ENCODE measurements at places on chromosomes 6 and 20.

- DNase-seq, result no peak
These were observed 17.0 kb upstream of the TOP1 start for GRCh38 chr20:41011551-41012067.

- DNase-seq, result peak; percentile 34
These were observed 1.0 kb downstream of the NAPB start for GRCh38 chr20:23419995-23420901.

DNA sequence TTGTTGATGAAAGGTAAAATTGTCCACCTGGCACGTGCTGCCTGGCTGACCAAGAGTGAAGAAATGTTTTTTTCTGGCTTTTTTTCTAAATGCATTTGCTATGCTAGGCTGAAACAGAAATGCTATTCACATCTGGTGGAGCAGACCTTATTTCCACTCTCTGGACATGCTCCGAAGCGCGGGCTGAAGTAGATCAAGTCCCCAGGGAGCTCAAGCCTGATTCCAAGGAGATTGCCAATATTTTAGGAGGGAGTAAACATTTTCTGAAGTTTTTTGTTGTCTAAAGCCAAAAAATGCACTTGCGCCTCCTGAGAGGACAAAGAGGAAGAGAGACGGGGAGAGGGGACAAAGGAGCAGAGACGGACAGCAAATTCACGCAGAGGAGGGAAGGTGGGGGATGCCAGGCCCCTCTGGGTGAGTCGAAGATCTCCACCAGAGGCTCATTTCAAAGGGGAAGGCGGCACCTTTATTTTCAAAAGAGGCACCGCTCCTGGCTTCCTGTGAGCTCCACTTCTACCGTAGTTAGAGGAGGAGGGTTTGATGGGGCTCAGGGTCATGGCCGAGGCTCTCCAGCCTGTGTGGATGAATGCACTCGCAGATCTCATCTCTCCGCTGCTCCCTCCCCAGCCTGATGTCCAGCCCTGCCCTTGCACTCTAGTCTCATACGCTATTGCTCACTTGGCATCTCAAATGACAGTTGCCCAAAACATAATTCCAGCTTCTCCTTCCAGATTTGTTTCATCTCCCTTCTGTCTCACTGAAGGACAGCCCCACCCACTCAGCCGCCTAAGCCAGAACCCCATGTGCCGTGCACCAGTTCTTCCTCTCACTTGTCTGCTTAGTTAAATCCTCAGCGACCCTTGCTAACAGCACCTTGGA is 23.1 kb upstream of the SMOC2 start:
- DNase-seq, result no peak

DNA sequence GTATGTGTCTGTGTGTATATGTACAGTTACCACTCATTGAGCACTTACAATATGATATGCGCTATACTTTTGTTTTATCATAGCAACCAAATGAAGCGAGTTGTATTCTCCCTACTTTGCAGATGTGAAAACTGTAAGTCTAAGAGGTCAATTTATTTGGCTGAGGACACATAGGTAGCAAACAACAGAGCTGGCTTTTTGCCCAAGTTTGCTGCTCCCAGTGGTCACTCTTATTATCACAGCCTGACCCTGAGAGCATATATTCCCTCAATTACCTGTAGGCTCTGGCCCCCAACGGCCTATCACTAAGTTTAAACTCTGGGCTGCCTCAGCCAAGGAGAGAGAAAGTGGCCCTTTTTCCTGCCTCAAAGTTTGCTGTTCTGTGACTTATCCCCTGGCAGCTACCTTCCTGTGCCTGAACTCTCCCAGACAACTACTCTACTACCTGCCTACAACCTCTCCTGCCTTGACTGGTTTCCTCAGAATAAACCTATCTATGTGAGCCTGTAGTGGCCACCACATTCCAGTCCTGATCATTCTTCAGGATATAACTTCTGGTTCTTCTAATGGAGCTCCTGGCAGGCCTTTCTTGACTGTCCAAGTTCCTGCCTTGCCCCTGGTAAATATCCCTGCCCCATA is 221.8 kb downstream of the FRK start:
- peak; percentile 0 for DNase-seq

- no peak for DNase-seq
These were observed 26.5 kb downstream of the HIVEP2 start for GRCh38 chr6:142918339-142919042.

DNA sequence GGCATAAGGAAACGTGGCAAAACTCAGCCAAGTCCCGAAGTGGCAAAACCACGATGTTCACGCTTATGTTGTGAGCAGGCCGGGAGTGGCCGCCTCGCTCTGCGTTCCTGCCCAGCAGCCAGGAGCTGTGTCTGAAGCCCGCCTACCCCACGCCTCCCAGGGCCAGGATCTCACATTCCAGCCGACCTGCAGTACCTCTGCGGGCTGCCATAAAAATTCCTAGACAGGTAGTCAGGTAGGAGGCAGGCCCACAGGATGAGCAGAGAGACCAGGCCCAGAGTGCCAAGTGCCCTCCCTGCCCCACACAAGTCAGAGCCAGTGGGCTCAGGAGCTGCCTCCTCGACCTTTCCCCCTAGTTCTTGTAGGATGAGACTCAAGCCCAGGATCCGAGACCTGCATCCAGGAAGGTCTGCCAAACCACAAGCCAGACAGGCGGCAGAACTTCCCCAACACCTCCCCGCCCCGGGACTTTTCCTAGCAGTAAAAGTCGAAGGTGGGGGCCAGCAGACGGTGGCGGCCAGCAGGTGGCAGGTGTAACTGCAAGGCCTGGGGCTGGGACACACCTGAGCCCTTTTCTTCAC is 16.7 kb downstream of the PMEPA1 start:
- DNase-seq, result no peak

- no peak for DNase-seq
These were observed 80.4 kb upstream of the SPTLC3 start for GRCh38 chr20:12928358-12928754.

GRCh38 chr20:53613748-53614147 is 20.1 kb upstream of the ZNF217 start:
- no peak for DNase-seq

All from activated CD4-positive, alpha-beta T cell treated with anti-CD3 and anti-CD28 coated beads, Interleukin-2, amount 50 U/mL, for 48 hours (primary cell).